Skeletal muscle tissue (tissue), 5 donors: ENCODE measurements at places on chromosomes 3 and 15. TPM values are rescaled to one million over a fixed set of nuclear protein-coding genes. Genes with fewer than 3 reads are reported as not detected.

Gene SMCO1
- total RNA-seq: 3.7 TPM

Gene PLCD1
- 9.4 TPM for total RNA-seq

Gene NR1I2
- total RNA-seq: under 0.01 TPM

Gene PRSS50
- not detected for total RNA-seq

Gene FANCD2OS
- not detected for total RNA-seq

Gene SLC49A4
- 11.5 TPM for total RNA-seq

Gene CMTM7
- total RNA-seq: 3.7 TPM

Gene EPHA6
- total RNA-seq: 0.52 TPM

Gene ARGFX
- total RNA-seq: not detected

Gene HRH1
- 5.2 TPM for total RNA-seq

Gene ROPN1B
- not detected for total RNA-seq

Gene TYRO3
- 11.5 TPM for total RNA-seq

Gene CTXN2
- not detected for total RNA-seq

Gene P2RY13
- total RNA-seq: 2.6 TPM

Gene SLC38A3
- total RNA-seq: 0.52 TPM

Gene SEMA3F
- total RNA-seq: 2.1 TPM

Gene FOXL2NB
- not detected for total RNA-seq

Gene SCN5A
- 1.6 TPM for total RNA-seq

Gene STRIT1
- 1.0 TPM for total RNA-seq

Gene LARP6
- total RNA-seq: 7.3 TPM

Gene CD200R1
- total RNA-seq: 5.7 TPM

Gene BFSP2
- total RNA-seq: 2.1 TPM

Gene NR2F2
- total RNA-seq: 12.0 TPM

Gene PAK6
- 1.0 TPM for total RNA-seq

Gene FETUB
- total RNA-seq: not detected

Gene SCG3
- under 0.01 TPM for total RNA-seq

Gene MASP1
- total RNA-seq: 5.7 TPM

Gene RHOV
- total RNA-seq: 1.0 TPM

Gene ERICH6
- total RNA-seq: not detected

Gene ZNF660
- total RNA-seq: 3.1 TPM

Gene PODXL2
- total RNA-seq: 4.2 TPM

Gene CFAP92
- 1.6 TPM for total RNA-seq

Gene GRAMD1C
- 1.6 TPM for total RNA-seq

Gene COX17
- 24.5 TPM for total RNA-seq

Gene PARP14
- total RNA-seq: 21.9 TPM

Gene SPINT1
- under 0.01 TPM for total RNA-seq

Gene THBS1
- total RNA-seq: 150 TPM

Gene SYNPR
- not detected for total RNA-seq

Gene FAM43A
- 15.7 TPM for total RNA-seq

Gene SRGAP3
- 15.7 TPM for total RNA-seq

Gene DCBLD2
- 21.4 TPM for total RNA-seq

Gene ECE2
- total RNA-seq: not detected

Gene GOLGA8T
- total RNA-seq: not detected

Gene ASB7
- total RNA-seq: 9.4 TPM

Gene KLHL6
- total RNA-seq: 1.0 TPM

Gene GOLGA8M
- 1.0 TPM for total RNA-seq

Gene ATG3
- total RNA-seq: 24.5 TPM

Gene FAM131A
- total RNA-seq: 9.4 TPM

Gene ZBED2
- total RNA-seq: not detected

Gene MED12L
- total RNA-seq: 8.9 TPM

Gene TMEM207
- total RNA-seq: not detected

Gene TGM4
- not detected for total RNA-seq

Gene GOLGA6A
- total RNA-seq: 1.0 TPM
